ENCODE measurements at places on chromosomes 2 and 18.

DNA sequence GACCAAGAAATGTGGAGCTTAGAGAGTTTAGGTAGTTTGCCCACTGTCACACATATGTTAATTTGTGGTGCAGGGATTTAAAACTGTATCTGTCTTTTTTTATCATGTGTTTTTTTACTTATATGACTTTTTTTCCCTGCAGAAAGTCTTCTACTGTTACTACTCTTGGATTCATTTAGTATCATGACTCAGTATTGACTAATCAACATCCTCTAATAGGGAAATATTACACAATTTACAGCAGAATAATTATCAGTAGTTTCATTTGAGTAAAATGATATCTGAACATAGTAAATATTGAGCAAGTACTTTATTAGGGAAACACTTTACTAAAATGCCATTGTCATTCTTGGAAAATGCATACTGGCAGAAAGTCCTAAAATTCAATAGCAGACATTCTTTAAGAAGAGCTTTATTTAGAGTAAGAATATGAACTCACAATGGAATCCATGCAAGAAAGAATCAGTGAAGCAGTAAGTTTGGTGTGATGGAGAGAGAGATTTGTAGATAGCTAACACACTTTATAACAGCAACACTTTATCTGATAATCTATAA is 425.9 kb upstream of the SLC8A1 start:
- DNase-seq = no peak

GRCh38 chr2:1670636-1671035 is 73.7 kb downstream of the PXDN start:
- DNase-seq = no peak

GRCh38 chr2:204325468-204325867 is 219.8 kb upstream of the PARD3B start:
- DNase-seq = peak; percentile 3

- no peak for DNase-seq
These were observed 122.5 kb upstream of the RBMS1 start for GRCh38 chr2:160616149-160616548.

GRCh38 chr2:72043985-72044384 is 103.7 kb downstream of the CYP26B1 start:
- no peak for DNase-seq

GRCh38 chr18:45611943-45612342 is 3.3 kb upstream of the SLC14A2 start:
- DNase-seq = no peak

- DNase-seq = peak; percentile 27
These were observed 18.7 kb downstream of the SMIM21 start for GRCh38 chr18:75408554-75409506.

- DNase-seq = no peak
These were observed 23.2 kb upstream of the FAP start for GRCh38 chr2:162266460-162266760.

- no peak for DNase-seq
These were observed 1.6 kb downstream of the DGKD start for GRCh38 chr2:233355916-233356315.
